ENCODE measurements at places on chromosomes 7 and 10. TPM values are rescaled to one million over a fixed set of nuclear protein-coding genes. Genes with fewer than 3 reads are reported as not detected.

LHPP gene
- total RNA-seq = 4.8 TPM

WEE2 gene
- 1.9 TPM for total RNA-seq

- no peak for DNase-seq
Measured at GRCh38 chr10:87945984-87946383, 82.6 kb downstream of the PTEN start.

- DNase-seq = no peak
Measured at GRCh38 chr10:37490266-37490665, 364.9 kb downstream of the ANKRD30A start.

DNA sequence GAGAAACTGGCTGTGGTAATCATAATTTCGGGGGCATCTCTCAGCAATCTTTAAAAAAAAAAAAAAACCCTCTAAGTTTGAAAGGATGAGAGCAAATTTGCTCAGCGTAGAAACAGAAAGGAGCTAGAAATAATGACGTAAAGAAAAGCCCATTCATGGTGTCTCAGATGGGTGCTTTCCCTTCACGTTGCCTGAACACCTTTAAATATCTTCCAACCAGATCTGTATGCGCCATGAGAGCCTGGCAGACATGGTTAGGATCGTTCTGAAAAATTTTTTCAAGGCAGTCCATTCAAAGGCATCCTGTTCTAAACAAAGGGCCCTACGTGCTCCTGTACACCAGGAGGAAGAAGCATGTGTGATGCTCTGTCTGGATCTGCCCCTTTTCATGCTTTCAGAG is 141.2 kb upstream of the C1QL3 start:
- DNase-seq = no peak

GRCh38 chr10:119055472-119055871 is 25.1 kb downstream of the EIF3A start:
- no peak for DNase-seq

DNA sequence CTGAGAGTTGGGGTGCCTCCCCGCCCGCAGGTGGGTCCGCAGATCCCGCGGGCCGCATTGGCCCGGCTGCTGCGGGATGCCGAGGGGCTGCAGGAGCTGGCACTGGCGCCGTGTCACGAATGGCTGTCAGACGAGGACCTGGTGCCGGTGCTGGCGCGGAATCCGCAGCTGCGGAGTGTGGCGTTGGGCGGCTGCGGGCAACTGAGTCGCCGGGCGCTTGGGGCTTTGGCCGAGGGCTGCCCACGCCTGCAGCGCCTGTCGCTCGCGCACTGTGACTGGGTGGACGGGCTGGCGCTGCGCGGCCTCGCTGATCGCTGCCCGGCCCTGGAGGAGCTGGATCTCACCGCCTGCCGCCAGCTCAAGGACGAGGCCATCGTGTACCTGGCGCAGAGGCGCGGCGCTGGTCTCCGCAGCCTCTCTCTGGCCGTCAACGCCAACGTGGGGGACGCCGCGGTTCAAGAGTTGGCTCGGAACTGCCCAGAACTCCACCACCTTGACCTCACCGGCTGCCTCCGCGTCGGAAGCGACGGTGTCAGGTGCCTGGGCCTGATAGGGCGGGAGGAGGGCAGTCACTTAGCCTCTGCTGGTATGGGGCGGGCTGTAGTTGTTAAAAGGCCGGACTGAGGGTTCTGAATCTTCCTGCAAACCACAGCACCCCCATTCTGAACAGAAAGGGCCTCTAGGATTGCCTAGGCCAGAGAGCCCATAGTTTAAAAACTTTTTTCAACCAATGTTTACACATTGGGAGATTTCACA is 1.3 kb downstream of the FBXL15 start:
- no peak for DNase-seq

DNA sequence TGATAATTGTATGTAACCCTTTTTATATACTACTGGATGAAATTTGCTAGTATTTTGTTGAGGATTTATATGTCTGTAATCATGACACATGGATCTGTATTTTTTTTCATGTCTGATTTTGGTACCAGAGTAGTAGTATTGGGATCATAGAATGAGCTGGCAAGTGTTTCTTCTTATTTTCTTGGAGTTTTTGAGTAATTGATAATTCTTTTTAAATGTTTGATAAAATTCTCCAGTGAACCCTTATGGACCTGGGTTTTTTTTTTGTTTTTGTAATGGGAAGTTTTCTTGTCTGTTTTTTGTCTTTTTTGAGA is 28.4 kb downstream of the ZNF33A start:
- DNase-seq = no peak

- peak; percentile 58 for DNase-seq
Measured at GRCh38 chr7:128167042-128167701, 73.9 kb upstream of the LEP start.

- DNase-seq = no peak
Measured at GRCh38 chr7:138030679-138031351, 28.9 kb upstream of the CREB3L2 start.

DNA sequence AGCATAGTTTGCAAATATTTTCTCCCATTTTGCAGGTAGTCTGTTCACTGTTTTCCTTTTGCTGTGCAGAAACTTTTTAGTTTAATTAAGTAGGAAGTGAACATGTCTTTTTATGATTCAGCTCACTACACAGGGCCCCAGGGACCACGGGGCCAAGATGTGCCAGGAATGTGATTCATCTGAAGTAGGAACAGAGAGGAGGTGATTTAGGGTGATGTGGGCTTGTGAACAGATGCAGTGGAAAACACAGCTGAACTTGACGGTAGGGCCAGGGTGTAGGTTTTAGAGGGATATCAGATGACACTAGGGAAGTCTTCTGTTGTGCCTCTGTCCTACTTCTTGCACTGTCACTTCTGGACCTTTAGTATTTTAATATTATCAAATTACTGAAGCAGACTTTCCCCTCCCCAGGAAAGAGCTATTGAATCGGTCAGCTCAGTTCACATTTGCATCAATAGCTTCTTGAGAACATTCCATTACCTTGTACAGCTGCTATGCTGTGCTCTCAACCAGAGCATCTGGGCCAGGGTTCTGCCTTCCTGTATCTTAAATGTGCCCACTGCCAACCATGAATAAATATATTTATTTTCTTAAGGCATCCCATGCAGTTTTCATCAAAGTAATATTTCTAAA is 96.9 kb downstream of the OSBPL3 start:
- no peak for DNase-seq

Measured in umbilical cord (tissue), 2 donors.